ENCODE measurements at places on chromosomes 2 and 18. TPM values are rescaled to one million over a fixed set of nuclear protein-coding genes. Genes with fewer than 3 reads are reported as not detected.

DNA sequence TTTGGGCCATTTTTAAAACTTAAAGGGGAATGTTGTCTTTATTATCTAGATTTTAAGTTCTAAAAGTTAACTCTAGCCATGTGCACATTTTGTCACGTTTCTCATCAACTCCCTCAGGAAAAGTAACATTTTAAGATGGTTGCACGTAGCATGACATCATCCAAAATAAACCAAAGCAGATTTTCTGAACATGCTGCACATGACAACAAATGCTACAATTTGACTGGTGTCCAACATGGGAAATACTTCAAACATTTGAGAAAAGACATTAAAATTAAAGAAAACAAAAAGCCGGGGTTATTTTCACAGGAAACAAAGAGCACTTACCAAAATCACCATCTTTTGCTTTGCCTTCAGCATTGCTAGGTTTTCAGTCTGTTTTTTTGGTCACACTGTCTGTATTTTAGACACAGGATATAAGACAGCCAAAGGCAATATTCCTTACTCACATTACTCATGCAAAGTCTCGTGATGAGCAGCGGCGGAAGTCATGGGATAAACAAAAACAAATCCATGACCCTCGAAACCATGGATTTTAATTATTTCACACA lies 51.3 kb upstream of the RND3 start:
- H3K36me3 ChIP-seq: no peaks in the 10 kb centered on the region
- no peaks in the 10 kb centered on the region for H3K4me1 ChIP-seq
- no peaks in the 10 kb centered on the region for H3K27me3 ChIP-seq
- H3K27ac ChIP-seq: no peak overlapping the region

The TGFA gene
- 0.25 TPM for total RNA-seq

The PNO1 gene
- 37.8 TPM for total RNA-seq

The MARCHF4 gene
- total RNA-seq: not detected

The CXCR4 gene
- 56.4 TPM for total RNA-seq

The GRB14 gene
- total RNA-seq: not detected

The MFSD2B gene
- total RNA-seq: 0.37 TPM
